Naive thymus-derived CD4-positive, alpha-beta T cell (primary cell): ENCODE measurements at places on chromosomes 11 and 22.

DNA sequence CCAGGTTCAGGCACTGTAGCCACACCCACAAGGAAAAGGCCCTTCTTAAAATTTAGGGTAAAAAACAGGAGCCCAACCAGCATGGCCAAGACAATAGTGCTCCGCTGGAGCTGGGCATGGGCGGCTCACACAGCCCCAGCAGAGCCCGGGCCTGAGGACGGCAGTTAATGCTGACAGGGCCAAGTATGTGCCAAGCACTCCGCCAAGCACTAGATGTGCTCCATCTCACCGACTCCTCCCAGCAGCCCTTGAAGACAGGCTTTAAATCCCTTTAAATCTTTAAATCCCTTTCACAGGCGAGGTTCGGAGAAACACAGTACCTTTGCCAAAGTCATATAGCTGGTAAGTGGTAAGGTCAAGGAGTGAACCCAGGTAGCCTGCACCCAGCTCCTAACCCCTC is 4.8 kb downstream of the ARFGAP2 start:
- H3K27ac ChIP-seq, result no peak overlapping the region
- H3K36me3 ChIP-seq, result peaks cover 12% of the 10 kb centered on the region
- H3K4me3 ChIP-seq, result no peak overlapping the region
- H3K4me1 ChIP-seq, result peaks cover 23% of the 10 kb centered on the region
- no peaks in the 10 kb centered on the region for H3K27me3 ChIP-seq
- no peak for DNase-seq

- H3K4me3 ChIP-seq, result no peak overlapping the region
- DNase-seq, result no peak
- no peaks in the 10 kb centered on the region for H3K27me3 ChIP-seq
- no peaks in the 10 kb centered on the region for H3K36me3 ChIP-seq
- H3K4me1 ChIP-seq, result no peaks in the 10 kb centered on the region
These were observed 710 bp upstream of the THY1 start for GRCh38 chr11:119423509-119424254.

DNA sequence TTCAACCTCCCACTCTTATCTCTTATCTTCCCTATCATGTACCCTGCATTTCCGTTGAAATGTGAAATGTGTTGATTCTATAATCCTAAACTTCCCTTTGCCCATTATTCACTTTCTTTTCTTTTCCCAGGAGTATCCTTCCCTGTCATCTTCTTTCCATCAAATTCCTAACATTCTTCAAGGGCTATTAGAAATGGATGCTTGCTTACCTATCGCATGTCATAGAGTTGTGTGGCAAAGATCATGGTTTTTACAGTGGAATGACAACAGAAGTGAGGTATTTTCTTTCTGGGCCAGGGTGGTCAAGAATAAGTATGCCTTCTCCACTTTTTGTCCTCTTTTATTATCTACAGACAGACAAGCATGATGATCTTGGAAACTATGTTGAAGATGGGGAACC is 124.4 kb upstream of the SLC5A12 start:
- DNase-seq, result no peak
- no peak overlapping the region for H3K4me3 ChIP-seq
- no peaks in the 10 kb centered on the region for H3K4me1 ChIP-seq
- no peaks in the 10 kb centered on the region for H3K36me3 ChIP-seq
- no peaks in the 10 kb centered on the region for H3K27me3 ChIP-seq
- no peak overlapping the region for H3K27ac ChIP-seq

DNA sequence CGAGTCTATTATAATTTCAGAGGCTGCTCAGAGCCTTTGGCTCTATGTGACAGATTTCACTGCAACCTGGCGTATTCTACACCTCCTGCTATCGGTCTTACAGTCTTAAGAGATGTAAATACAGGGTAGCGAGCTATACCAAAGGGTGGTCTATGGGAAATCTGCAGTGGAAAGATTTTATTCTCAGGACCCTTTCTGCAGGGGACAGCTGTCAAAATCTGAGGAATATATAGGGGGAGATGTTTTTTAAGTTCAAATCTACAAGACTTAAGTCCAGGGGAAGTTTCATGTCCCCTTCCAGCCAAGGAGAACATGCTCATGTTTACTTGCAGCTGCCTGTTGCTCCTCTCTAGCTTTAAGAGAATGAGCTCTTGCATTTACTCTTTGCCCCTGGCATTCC is 62.7 kb downstream of the MICAL2 start:
- no peaks in the 10 kb centered on the region for H3K27me3 ChIP-seq
- H3K4me3 ChIP-seq, result no peak overlapping the region
- DNase-seq, result no peak

- H3K27me3 ChIP-seq, result no peaks in the 10 kb centered on the region
- no peak overlapping the region for H3K27ac ChIP-seq
- no peaks in the 10 kb centered on the region for H3K36me3 ChIP-seq
- no peaks in the 10 kb centered on the region for H3K4me1 ChIP-seq
These were observed 19.9 kb upstream of the ARAP1 start for GRCh38 chr11:72772059-72772458.

DNA sequence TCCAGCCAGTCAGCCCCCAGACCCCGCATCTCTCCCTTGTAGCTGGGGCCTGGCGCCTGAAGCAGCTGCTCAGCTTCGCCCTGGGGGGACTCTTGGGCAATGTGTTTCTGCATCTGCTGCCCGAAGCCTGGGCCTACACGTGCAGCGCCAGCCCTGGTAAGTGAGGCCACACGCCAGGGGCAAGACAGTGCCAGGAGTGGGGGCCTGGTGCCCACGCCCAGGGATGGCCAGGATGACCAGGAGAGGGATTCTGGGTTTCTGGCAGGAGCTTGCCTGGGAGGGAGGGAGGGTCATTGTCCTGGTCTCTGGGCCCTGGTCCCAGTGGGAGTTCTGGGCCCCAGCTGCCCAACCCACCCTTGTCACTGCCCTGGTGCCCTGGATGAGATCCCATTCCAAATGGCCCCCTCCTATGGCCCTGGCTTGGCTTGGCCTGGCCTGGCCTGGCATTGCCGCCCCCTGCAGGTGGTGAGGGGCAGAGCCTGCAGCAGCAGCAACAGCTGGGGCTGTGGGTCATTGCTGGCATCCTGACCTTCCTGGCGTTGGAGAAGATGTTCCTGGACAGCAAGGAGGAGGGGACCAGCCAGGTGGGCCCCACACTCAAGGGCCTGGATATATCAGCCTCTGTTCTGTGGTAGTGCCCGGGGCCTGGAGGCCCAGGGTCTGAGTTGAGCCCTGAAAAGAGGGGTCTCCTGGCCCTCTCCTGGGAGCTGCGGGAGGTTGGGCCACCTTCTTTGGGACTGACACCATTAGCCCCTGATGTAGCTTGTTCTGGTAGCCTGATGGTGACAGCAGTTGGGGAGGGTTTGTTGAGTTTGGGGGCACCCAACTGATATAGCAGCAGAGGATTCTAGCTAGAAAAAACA is 3.7 kb downstream of the SLC39A13 start:
- no peaks in the 10 kb centered on the region for H3K27me3 ChIP-seq
- peaks cover 13% of the 10 kb centered on the region for H3K4me1 ChIP-seq
- DNase-seq, result no peak
- no peak overlapping the region for H3K27ac ChIP-seq

DNA sequence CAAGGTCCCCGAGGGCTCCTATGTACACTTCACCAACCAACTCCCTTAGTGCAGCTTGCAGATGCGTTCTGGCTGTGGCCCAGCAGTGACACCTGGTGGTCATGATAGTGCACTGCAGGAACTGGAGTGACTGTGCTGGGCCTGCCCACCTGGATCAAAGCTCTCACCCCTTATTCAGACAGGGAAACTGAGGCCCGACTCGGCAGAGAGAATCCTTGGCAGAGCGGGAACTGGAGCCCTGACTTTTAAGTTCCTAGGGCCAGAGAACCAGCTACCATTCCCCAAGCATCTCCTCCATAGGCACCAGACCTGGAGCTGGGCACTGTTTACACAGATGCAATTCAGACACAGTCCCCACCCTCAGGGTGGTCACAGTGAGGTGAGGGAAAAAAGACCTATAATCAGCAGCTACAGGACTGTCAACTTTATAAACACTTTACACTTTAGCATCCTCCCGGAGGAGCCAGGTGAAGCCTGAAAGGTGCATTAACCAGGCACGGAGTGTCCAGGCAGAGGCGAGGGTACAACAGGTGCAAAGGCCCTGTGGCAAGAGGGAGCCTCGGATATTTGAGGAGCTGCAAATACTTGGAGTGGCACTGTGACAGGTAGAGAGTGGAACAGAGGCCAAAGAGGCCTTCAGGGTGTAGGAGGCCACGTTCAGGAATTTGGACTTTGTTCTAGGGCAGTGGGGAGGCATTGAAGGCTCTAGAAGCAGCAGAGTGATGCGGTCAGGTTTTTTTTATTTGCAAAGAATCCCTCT is 22.0 kb downstream of the RHBDD3 start:
- H3K4me1 ChIP-seq, result no peaks in the 10 kb centered on the region
- H3K27ac ChIP-seq, result no peak overlapping the region
- H3K36me3 ChIP-seq, result no peaks in the 10 kb centered on the region

GRCh38 chr11:64516226-64516625 is 74.8 kb upstream of the SLC22A12 start:
- no peak overlapping the region for H3K27ac ChIP-seq
- H3K4me3 ChIP-seq, result no peak overlapping the region
- no peak for DNase-seq
- H3K36me3 ChIP-seq, result no peaks in the 10 kb centered on the region
- no peaks in the 10 kb centered on the region for H3K4me1 ChIP-seq
